Muscle of back (tissue), 13 donors: ENCODE measurements at places on chromosomes 1 and 21.

DNA sequence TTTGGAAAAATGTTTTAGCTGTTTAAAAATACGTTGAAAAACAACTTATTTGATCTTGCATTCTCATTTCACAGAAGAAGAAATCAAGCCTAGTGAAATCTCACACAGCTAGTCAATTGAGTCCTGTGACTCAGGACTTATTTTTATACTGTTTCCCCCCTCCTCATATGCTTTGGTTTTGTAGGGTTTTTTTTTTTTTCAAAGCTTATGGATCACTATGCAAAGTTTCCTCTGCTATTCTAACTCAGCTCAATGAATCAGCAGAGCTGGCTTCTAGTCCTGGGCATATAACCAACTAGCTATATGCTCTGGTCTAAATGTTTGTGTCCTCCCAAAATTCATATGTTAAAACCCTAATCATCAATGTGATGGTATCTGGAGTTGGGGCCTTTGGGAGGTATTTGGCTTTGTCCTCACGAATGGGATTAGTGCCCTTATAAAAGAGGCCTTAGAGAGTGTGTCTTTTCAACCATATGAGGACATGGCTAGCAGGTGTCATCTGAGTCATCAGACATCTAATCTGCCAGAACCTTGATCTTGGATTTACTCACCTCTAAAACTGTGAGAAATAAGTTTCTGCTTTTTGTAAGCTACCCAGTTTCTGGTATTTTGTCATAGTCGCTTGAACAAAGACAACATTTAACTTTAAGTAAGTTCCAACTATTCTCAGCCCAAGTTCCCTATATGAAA lies 317.2 kb upstream of the C1orf87 start:
- DNase-seq, result no peak

GRCh38 chr1:223714849-223715603 lies 2.7 kb downstream of the CAPN2 start:
- no peak for DNase-seq

DNA sequence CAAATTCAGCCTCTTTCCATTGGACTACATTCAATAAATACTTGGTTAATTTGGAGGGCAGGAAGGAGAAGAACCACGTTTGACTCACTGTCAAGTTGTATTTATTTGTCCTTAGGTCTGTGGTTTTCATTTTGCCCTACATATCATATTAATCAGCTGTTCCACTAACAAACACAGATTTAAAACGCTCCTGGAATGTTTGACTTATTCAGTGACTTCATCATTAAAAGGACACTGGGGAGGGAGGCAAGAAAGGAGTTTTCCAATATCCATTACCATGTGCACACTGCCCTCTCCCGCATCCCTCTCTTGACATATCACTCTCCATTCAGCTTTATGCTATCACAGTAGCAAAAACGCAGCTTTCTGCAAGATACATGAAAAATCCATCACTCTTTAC lies 98.2 kb upstream of the C1orf87 start:
- DNase-seq, result peak; percentile 46

- DNase-seq, result no peak
Measured at GRCh38 chr1:70048336-70049094, 156.9 kb downstream of the LRRC40 start.

- DNase-seq, result peak; percentile 68
Measured at GRCh38 chr1:246597340-246597739, 31.1 kb downstream of the CNST start.

GRCh38 chr1:28510273-28510969 lies 4.6 kb downstream of the RCC1 start:
- DNase-seq, result no peak

- no peak for DNase-seq
Measured at GRCh38 chr1:3441410-3441847, 13.0 kb upstream of the ARHGEF16 start.

DNA sequence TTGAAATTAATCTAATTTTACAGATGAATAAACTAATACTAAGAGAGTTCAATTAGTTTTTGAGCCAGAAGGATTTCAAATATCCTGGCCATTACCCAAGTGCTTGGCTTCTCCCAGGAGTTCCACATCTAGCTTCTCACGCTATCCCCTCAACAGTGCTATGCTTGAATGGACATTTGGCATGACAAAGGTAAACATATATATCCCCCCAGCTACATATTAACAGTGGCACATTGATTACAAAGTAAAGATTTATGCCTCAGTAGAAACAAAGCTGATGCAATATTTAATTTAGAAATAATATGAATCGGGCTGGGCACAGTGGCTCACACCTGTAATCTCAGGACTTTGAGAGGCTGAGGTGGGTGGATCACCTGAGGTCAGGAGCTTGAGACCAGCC lies 434.6 kb upstream of the PRMT6 start:
- no peak for DNase-seq

DNA sequence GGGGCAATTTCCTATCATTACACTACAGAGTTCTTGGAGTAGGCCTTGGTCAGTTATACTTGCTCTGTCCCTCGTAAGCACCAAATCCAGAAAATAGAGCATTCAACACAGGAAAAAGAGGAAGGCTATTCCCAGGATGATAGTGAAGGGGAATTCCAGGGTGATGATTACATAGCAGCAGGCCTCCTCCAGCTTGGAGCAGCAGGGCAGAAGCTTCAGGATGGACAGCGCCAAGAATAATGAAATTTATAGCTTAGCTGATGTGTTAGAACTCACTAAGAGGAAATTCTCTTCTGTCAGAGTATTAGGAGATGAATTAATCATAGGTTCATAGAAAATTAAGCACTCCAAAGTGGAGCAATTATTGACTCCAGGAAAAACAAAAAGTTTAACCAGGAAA lies 10.8 kb upstream of the SMAP2 start:
- DNase-seq, result peak; percentile 17

DNA sequence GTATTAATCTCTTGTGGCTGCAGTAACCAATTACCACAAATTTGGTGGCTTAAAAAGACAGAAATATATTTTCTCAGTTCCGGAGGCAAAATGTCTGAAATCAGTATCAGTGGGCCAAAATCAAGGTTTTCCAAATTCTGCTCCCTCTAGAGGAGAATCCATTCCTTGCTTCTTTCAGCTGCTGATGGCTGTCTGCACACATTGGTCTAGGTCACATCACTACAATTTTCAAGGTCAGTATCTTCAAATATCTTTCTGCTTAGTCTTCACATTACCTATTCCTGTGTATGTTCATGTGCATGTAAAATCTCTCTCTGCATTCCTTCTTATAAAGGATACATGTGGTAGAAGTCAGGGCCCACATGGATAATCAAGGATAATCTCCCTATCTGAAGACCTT lies 999.4 kb downstream of the KCNT2 start:
- DNase-seq, result no peak

DNA sequence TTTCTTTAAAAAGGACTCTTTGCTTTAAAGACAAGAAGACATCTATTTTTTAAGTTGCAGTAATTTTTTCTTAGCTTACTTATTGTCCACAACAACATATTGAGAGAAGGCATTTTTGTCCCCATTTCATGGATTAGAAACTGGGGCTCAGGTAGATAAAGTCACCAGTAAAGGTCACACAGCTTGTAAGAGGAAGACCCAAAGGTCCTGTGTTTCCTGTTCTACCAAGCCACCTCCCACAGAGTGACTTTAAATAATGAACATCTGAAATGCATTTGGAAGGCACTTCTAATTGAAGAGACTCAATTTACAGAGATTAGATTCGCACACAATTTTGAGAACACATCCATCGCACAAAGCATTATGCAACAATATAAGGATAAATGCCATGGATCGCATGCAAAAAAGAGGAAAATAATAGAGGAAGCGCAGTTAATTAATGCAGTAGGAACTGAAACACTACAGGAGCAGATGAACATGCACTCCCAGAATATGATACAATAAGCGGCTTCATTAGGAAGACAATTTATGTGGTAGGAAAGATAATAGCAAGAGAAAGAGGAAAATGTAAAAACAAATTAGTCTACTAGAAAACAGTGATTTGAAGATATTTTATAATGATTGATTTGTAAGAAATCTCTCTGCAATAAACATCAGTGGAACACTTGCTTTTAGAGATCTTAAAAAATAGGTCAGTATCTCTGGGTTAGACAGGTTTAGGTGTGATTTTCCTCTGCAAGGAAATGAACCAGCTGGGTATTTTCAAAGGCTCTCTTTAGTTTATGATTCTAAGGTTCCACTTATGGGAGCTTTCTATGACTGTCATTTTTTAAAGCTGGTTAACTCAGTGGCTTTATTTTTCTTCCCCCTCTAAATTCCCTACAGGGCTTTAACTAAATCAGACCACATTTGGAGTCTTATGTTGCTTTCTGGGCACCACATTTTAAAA lies 27.1 kb upstream of the CD2 start:
- no peak for DNase-seq

DNA sequence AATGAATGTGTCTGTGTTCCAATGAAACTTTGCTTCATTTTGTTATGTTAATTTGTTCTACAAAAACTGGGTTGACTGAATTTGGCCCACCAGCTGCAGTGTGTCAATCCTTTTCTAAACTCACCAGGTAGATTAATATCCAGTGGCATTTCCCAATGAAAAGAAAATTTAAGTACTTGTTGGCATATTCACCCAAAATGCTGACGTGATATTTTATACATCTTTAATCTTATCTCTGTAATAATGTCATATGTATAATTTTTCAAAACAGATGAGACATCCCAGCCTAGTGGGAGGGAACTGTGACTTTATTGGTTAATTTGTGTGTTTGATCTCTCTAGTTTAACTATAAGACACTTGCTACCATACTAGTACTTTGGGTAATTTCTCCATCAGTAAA lies 8.1 kb downstream of the SELENOF start:
- no peak for DNase-seq

- DNase-seq, result no peak
Measured at GRCh38 chr1:13780780-13781179, 80.8 kb downstream of the PRDM2 start.

- DNase-seq, result no peak
Measured at GRCh38 chr1:89897347-89898133, 76.7 kb downstream of the LRRC8D start.

GRCh38 chr1:203629507-203630082 lies 3.0 kb downstream of the ATP2B4 start:
- peak; percentile 46 for DNase-seq

DNA sequence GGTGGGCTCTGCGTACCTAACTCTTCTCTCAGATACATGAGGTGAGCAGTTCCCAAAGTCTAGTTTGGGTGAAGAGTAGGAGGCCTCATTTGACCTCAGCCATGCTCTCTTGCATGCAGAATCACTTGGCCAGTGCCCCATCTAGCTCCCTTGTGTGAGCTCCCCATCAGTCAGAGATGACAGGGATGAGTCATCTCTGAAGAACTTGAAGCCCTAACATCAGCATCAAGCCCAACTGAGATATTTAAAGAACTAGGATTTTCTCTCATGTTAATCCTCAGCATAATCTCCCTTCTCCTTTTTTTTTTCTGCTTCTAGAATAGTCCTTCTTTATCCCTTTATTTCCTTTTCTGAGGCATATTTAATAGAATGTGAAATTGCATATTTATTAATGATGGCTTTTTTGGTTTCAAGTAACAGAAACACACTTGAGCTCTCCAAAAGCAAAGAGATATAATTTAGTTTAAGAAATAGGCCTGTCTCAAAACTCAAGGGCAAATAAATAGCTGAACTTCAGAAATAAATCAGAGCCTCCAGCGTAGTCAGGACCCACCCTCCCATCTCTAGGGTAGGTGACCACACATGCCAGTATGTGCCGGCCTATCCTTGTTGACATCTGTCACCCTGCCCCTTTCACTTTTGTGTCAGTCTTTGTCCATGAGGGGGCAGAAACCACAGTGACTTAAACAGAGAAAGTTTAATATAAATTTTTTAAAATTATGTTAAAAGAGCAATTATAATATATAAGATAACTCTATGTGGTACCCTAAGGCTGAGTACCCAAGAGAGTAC lies 112.3 kb downstream of the TSEN15 start:
- DNase-seq, result no peak

DNA sequence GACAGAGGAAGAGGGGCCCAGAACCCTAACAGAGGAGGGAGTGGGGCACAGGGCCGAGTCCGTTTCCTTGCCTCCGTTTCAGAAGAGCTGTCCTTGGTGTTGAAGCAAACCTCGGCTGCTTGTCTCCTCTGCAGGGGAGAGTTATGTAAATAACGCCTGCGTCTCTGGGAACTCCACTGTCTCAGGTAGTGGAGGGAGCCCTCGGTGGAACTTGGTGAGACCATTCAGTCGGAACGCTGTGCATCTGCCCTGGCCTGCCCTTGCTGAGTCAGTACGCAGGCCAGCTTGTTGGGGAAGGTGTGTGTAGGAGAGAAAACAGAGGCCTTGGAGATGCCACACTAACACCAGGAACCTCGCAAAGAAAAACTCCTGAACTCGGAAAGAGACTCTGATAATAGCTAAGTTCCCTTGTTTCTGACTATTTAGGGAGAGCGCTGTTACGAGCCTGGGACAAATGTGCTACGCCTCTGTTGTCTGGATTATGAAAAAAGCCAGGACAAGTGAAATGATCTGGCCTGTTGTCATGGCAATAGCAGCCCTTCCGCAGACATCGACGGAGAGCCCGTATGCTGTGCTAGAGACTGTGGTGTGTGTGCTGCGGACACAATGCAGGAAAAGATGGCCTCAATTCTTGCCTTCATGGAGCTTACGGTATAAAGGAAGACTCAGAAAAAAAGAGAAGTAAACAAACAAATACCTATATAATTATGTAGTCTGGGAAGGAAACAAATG lies 94.6 kb upstream of the AKT3 start:
- DNase-seq, result peak; percentile 25

GRCh38 chr21:35843911-35844667 lies 216.2 kb downstream of the SETD4 start:
- DNase-seq, result no peak

GRCh38 chr1:112849425-112850033 lies 106.5 kb downstream of the SLC16A1 start:
- peak; percentile 47 for DNase-seq

DNA sequence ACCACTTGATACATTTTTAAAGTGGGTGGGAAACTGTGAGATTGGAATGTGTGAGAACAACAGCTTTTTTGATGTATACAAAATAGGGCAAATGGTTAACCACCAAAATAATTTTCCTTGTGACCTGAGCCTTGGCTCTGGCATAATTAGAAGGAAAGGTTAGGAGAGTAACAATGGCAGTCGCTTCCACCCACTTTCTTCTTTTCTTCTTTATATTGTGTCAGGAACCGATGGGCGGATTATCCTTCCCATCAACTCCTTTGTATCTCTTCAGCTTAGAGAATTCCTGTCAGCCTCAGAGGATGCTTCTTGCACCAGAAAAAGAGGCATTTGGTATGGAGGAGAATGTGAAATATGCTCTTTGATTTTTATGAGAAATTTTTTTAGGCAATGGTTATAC lies 90.6 kb downstream of the SDCCAG8 start:
- no peak for DNase-seq

GRCh38 chr1:219330669-219331068 lies 157.0 kb downstream of the LYPLAL1 start:
- DNase-seq, result no peak

GRCh38 chr1:85818371-85818770 lies 110.1 kb upstream of the ZNHIT6 start:
- peak; percentile 24 for DNase-seq

DNA sequence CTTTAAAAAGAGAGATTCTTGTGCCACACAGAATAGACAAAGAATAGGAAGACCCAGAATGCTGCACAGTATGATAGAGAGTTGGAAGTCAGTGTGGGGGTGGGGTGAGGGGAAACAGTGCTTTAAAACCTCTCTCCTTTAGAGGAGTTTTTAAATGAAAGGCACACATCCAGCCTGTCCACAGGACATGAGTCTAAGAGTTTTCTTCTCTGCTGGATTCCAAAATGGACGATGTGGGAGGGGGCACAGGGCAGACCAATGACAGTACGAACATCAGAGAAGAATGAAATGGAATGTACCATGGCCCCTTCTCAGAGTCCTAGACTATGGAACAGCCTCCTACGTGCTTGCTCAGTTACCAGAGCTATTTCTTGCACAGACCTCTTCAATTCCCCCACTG lies 458.2 kb upstream of the DAB1 start:
- no peak for DNase-seq

- no peak for DNase-seq
Measured at GRCh38 chr1:170377440-170377839, 154.5 kb upstream of the GORAB start.
